Stimulated activated CD8-positive, alpha-beta memory T cell treated with anti-CD3 and anti-CD28 coated beads, Interleukin-2, amount 100 ng/mL, for 1 hour (primary cell): ENCODE measurements at places on chromosomes 6 and 20.

DNA sequence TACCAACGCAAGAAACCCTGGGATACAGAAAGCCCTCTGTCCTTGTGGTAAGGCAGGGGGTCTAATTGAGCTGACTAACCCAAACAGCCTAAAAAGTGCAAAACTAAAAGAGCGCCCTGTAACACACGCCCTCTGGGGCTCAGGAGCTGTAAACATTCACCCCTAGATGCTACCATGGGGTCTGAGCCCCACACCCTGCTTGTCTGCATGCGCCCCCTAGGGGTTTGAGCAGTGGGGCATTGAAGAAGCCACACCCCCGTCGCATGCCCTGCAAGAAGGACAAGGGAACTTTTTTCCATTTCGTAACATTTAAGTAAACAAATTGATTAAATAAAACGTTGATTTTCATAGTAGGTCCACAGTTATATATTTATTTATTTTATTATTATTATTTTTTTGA, 616.9 kb upstream of the MAN1A1 start:
- DNase-seq: no peak

DNA sequence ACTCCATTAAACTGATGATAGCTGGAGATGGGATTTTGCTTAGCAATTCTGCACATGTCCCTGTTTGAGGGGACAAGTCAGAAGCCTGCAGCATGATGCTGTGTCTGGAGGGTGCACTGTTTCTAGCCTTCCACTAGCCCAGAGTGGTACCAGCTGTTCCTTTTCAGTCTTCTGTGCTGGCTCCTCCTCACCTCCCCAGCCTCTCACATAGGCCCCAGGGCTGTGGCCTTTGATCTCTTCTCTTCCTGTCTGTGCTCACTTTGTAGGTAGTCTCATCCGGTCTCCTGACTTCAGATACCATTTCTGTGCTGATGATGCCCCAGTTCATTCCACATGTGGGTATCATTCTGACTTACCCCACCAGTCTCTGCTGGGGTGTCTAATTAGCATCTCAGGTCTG, 126.3 kb downstream of the HIVEP1 start:
- peak; percentile 4 for DNase-seq

- no peak for DNase-seq
Measured at GRCh38 chr20:13799974-13800373, 15.1 kb downstream of the NDUFAF5 start.

DNA sequence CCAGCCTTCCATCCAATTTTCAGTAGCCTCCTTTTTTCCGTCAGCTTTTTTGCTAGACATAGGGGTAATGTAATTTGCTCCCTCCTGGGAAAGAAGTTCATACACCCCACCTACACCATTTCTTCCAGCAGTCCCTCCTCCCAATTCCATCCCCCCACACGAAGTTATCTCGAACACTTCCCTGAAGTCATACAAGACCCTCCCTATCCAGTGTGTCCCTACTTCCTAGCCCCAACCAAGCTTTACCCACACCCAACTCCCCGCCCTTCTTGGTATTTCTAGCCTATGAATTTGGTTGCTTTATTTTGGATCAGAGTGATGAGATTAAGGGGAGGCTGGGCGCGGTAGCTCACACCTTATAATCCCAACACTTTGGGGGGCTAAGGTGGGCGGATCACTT, 1.0 kb downstream of the UBE2C start:
- DNase-seq: no peak

DNA sequence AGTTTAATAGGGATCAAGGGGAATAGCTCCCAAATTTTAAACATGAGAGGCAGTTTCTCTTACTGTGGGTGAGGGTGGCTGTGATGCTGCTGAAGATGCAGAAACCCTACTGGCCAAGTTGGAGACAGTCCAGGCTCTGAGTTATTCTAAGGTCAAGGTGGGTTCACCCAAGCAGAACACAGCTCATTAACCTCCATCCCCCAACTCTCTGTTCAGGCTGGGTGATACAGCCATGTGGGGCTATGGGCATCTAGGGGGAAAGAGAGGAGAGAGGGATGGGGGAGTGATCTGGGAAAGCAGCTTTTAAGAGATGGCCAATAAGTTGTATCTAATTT, 18.9 kb upstream of the TRAM2 start:
- DNase-seq: no peak

DNA sequence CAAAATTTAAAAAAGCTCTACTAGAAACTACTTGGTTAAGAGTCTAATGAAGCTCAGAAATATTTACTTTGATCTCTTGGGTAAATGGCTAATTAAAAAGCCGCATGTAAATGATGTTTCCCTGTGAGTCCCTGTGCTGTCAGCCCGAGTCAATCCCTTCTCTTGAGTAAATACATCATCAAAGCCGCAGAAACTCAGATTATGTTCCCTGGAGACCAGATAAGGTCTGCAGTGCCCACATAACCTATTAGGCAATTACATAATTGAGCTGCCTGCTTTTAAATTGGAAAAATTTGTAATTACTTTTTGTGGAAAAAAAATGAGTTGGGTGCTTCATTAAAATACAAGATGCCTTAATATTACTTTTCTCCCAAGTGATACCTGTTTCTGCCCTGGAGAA, 83.1 kb downstream of the KIZ start:
- DNase-seq: no peak
